ENCODE measurements at places on chromosomes 4 and X.

DNA sequence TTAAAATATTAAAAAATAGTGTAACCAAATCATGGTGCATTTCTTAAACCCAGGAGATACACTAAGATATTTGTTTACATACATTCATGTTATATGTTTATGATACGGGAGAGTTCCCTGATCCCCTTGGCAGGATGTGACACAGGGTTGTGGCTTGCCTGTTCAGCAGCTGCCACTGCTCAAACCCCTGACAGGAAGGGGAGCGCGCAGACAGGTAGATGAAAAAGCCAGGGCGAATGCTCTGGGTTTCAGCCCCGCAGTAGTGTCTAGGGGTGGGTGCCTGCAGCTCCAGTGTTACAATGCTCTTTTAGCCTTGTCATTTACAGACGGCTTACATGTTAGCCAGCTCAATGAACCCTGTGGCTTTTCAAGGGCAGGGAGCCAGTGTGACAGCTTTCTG, 1343.8 kb upstream of the IGFBP7 start:
- no peak for DNase-seq

- no peak for DNase-seq
These were observed 15.2 kb downstream of the ATP8A1 start for GRCh38 chr4:42641656-42642055.

GRCh38 chrX:2703991-2704369, 12.9 kb downstream of the CD99 start:
- DNase-seq: no peak

DNA sequence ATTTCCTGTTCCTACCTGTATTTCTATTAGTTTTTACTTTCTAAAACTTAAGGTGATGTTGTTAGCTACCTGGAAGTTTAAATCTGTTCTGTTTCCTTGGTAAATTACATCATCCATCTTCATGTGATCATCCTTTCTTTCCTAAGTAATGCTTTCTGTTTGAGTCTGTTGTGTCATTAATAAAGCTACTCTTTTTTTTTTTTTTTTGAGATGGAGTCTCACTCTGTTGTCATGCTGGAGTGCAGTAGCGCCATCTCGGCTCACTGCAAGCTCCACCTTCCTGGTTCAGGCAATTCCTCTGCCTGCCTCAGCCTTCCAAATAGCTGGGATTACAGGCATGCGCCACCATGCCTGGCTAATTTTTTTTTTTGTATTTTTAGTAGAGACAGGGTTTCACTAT, 73.3 kb downstream of the FIP1L1 start:
- DNase-seq: no peak

DNA sequence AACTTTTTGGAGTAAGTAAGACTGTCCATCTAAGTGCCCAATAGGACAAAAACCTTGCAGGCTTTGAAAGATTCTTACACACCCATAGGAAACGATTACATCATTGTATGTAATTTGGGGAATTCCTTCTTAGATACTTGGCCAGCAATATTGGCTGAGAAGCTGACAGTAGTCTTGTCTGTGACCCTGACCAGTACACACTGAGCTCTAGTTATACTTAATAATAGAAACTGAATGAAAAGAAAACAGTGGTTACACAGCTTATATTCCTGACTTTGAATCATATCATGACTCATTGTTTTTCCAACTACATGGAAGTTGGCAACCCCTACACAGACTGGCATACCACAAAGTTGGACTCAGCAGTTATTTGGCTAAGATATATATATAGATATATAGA, 7.1 kb upstream of the TLR2 start:
- no peak for DNase-seq

GRCh38 chr4:35963974-35964515, 280.3 kb downstream of the ARAP2 start:
- no peak for DNase-seq

DNA sequence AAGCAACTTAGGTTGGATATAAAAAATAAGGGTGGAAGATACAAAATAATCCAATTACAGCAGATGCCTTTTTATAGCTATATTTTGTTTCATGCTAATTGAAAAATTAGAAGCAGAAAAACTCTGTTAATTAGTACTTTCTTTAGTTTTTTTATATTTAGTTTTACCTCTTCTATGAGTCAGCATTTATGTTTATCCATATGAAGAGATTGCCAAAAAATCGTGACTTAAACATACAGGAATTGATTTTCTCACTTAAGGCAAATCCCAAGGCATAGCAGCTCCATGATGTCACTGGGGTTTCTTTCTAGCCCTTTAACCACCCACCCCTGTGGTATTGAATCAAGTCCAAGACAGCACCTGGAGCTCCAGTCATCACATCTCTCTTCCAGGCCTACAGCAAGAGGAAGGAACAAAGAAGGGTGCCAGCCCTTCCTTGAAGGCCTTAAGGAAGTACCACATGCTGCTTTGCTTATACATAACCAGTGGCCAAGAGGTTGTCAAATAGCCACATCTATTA, 365.8 kb upstream of the TENM3 start:
- no peak for DNase-seq

DNA sequence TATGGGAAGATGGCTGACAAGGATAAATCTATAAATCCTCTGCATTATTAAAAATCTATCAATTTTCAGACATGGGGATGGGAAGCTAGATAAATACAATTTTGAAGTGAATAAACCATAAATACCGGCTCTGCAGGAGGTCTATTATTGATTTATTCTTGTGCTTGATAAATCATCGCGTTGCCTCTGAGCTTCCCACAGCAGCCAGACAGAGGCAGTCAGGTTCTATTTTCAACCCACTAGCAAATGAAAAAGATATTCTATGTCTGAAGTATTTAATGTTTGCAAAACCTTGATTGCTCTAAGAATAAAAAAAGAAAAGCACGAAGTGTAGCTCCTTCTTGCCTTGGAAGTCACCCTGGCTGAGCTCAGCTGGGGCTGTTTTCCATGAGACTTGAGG, 216.2 kb downstream of the DHRSX start:
- DNase-seq: no peak

DNA sequence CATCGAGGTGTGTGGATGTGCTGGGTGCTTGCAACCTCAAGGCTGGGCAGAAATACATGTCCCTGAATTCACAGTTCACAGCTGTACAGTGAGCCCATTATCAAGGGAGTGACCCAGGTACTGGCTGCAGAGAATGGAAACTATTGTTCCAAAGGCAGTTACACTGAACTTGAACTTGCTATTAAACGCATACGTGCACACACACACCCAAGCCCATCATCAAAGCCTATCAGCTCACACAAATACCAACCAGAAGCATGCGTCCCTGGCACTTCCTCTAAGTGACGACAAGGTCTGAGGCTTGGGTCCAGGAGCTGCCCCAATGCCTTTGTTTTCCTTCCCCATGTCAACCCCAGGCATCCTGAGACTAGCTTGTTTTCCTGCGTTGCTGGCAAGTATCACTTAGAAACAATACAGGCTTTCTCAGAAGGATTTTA, 88.6 kb downstream of the IRF2 start:
- no peak for DNase-seq

GRCh38 chr4:148757171-148757570, 315.0 kb upstream of the NR3C2 start:
- DNase-seq: no peak

DNA sequence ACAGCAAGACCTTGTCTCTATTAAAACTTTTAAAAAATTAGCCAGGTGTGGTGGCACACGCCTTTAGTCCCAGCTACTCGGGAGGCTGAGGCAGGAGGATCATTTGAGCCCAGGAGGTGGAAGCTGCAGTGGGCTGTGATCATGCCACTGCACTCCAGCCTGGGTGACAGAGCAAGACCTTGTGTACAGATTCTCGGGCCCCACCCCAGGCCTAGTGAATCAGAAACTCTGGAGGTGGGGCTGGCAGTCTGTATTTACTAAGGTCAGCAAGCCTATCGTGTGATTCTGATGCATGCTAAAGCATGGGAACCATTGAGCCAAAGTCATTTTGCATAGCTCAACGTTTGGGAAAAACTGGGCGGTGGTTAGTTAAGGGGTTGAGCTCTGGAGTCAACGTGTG, 3.5 kb downstream of the S100G start:
- DNase-seq: no peak

Measured in NCI-H1417 (cell line).